ENCODE measurements at places on chromosomes 4 and X.

DNA sequence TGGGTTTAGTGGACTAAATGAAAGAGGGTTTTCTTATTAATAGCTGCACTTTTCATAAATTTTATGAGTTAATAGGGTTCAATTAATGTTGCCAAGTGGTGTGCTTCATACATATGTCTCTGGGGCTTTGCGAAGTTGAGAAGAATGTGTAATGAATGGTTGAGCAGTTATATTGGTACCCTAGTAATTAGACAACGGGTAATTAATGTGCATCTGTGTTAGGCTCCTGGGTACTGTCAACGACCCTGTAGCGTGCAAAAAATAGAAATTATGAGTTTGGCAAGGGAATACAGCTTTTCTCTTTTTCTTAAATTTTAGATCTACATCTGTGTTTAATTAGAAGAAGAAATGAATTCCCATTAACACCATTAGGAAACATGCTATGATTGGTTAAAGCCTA lies 1027.7 kb downstream of the ARAP2 start:
- DNase-seq = no peak

GRCh38 chr4:12703036-12703435 lies 781.1 kb downstream of the RAB28 start:
- no peak for DNase-seq

- no peak for DNase-seq
These were observed 346.7 kb downstream of the PDHA2 start for GRCh38 chr4:96186593-96186992.

GRCh38 chrX:56793521-56794320 lies 64.7 kb downstream of the NBDY start:
- no peak for DNase-seq

DNA sequence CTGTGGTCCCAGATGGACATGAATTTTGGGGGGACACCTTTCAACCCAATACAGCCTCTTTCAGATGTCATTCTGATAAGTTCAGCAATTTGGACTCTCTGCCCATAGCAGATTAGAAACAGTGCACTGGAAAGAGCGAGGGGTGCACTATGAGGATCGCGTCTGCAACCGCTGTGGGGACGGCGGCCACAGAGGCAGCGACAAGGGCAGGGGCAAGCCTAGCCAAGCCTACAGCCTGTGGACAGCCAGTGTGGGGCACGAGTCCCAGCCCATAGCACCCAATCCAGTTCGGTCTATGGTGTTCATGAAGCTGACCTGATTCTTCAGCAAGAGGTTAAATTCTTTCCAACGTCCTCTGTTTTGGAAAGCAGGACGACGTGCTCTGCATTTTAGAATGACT lies 9.7 kb upstream of the NSG1 start:
- DNase-seq = no peak

DNA sequence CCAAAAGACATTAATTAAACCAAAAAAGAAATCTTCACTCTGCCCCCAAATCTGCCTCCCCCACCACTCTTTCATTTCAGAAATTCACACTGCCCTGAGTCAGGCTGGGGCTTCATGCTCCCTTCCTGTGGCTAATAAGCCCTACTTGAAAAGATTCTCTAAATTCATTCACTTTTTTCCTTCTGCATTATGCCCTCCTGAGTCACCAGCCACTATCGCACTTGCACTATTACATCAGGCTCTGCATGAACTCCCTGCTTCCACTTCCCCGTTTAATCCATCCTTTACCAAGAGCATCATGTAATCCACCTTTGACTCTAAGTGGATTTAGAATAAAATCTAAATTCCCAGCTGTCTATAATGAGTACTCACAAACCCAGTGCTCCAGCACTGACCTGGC lies 295.4 kb upstream of the KLF3 start:
- DNase-seq = no peak

DNA sequence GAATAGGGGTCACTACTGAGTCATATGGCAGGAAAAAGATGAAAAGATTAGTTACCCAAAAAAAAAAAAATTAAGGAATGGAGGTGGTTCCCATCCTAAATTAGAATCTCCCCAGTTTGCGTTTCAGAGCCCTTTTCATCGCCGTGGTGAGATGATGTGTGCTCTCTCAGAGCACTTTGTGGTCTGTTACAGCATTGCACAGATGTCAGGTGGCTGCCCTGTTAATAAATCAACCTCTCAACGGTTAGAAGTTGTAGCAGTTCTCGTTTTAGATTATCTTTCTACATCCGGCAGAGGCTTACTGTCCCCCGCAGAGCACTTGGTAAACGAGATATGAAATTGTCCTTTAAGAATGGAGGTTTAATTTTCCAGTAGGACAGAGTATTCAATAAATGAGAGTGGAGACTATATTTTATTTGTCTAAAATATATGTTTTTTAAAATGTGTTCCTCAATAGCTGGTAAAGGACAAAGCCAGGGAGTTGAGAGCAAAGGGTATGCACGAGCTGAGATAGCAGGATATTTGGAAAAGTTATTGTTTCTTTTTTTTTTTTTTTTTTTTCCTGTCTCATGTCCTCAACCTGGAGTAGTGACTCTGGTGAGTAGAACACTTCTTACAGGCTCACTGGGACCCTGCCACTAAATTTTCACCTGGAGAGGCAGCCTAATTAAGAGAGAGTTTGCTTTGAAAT lies 26.9 kb downstream of the AFF1 start:
- peak; percentile 22 for DNase-seq

GRCh38 chr4:23242962-23243361 lies 550.2 kb downstream of the GBA3 start:
- no peak for DNase-seq

DNA sequence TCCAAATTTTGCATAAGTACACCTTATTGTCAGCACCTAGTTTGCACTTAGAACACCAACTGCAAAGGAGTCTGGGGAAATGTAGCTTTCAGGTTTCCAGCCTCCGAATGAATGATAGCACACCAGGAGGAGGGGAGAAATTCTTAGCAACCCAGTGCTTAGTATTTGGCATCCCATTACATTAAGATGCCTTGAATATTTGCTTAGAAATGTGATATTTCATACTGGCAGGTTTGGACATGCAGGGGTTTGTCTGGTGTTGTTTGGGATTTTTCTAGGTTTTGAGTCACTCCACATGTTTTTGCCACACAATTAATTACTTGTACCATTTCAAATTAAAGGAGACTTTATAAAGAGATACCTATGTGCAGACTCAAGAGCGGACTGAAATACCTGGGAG lies 60.3 kb upstream of the CAMK2D start:
- no peak for DNase-seq

DNA sequence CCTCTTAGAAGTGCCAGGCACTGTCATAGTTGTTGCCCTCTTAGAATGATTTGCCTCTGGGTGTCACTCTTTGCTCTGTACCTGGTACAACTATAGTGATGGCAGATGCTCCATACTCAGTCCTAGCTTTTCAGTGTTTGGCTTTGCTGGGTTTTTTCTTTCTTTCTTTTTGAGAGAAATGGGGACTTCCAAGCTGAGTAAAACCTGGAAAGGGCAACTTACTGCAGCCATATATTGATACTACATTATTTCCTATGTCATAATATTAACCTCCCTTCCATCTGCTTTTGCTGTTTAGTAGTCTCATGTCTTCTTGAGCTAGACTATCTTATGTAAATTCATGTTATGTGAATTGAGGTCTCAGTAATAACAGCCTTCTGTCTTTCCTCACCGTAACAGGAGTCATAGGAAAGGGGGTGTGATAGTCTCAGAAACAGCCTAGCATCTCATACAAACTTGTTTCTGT lies 49.0 kb downstream of the NIPAL1 start:
- no peak for DNase-seq

- no peak for DNase-seq
These were observed 907.1 kb downstream of the FSTL5 start for GRCh38 chr4:161256716-161257115.

GRCh38 chr4:40850496-40850895 lies 100.7 kb downstream of the NSUN7 start:
- no peak for DNase-seq

DNA sequence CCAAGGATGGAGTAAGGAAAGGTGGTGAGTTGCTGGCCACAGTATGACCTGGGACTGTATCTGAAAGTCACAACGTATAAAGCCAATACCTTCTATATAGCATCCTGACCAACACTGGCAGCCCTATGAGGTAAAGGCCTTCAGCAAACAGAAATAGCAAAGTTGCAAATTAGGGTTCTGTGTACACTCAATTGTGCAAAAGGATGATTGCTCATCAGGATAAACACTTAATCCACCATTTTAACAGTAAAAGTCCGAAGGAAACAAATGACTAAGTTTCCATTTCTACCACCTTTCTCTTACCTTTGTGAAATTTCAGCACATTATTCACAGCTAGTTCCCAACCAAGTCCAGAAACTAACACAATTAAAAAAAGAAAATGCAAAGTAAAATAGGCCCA lies 1.4 kb upstream of the FNIP2 start:
- DNase-seq = no peak

DNA sequence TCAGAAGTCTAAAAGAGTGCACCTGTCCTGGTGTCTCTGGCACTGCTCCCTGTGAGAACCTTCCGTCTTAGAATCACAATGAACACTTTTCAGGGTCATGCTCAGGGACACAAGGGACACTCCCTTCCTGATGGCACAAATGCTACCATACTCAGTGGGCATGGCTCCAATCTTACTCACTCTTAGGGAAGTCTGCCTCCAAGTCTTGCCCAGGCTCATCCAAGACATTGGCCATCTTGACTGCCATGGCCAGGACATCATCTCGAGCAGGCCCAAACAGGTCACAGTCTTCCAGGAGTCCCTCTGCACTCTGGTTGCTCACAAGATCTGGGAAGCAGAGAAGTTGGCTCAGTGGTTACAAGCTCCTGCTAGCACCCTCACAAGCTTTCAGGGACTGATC lies 8.8 kb downstream of the ZMYM3 start:
- DNase-seq = no peak

GRCh38 chr4:114886761-114887160 lies 226.7 kb downstream of the NDST4 start:
- no peak for DNase-seq

DNA sequence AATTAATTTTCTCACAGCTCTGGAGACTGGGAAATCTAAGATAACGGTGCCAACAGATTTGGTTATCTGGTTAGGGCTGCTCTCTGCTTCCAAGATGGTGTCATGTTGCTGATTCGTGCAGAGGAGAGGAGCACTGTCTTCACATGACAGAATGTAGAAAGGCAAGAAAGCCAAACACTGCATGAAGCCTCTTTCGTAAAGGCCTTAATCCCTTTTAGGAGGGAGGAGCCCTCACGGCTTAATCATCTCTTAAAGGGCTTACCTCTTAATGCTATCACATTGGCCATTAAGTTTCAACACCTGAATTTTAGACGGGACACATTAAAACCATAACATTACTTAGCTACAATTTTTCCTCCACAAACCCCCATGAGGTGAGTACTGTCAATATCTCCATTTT lies 174.1 kb downstream of the COX18 start:
- no peak for DNase-seq

DNA sequence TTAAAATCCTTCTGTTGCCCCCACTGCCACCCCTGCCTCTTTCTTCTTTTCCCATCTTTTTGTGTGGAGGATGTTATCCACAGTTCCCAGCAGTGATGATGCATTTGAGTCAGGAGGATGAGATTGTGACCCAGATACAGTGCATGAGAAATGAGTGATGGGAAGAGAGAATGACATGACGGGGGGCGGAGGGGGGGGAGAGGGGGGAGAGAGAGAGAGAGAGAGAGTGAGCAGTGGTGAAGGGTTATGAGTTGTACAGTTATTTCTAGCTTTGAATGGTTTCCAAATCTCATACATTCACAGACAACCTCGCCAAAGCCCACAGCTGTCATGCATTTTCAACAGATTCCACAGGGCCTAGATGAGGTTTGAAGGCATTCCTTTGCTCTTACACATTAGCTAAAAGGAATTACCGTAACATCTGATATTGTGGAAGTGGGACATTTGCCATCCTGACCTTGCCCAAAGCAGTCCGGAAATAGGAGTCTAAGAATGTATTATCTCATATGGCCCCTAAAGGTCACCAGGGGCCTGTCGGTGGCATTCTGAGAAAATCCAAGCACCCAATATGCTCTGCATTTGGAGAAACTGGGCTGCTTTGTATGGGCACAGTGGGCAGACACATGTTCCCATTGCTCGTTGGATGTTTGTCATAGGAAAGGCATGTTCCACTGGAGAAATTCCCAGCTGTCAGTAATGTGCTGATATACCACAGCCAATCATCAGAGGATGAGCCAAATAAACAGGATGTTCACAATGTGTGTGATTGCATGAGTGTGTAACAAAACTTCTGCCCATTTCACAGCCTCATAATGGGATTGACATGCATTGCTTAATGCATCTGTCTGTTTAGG lies 435.8 kb downstream of the SPRY1 start:
- no peak for DNase-seq

DNA sequence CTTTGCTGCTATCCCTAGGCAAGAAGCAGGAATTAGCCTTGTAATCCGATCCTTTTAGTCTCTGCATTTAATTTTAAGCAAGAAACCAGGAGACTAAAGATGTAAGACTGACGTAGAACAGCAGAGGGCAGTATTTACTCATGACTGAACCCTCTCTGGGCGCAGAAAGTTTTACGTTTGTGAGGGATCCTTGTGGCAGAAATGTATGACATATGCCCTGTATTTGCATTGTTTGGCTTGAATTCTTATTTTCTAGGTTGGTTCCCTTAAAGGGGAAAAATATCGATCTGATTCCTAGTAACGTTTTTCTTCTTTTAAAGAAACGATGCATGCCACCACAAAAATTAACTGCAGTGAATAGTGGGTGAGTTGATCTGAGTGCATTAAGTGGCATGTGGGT lies 1.3 kb upstream of the FAT4 start:
- peak; percentile 71 for DNase-seq

GRCh38 chrX:76987381-76987780 lies 459.8 kb upstream of the FGF16 start:
- no peak for DNase-seq

GRCh38 chr4:87911252-87911774 lies 64.2 kb upstream of the SPP1 start:
- DNase-seq = no peak

- DNase-seq = peak; percentile 33
These were observed 24.3 kb downstream of the LINC00632 start for GRCh38 chrX:140733766-140734342.

GRCh38 chr4:151933122-151933827 lies 172.5 kb upstream of the GATB start:
- DNase-seq = no peak

Measured in NCI-H1436 (cell line).